ENCODE measurements at places on chromosomes 2 and 18. TPM values are rescaled to one million over a fixed set of nuclear protein-coding genes. Genes with fewer than 3 reads are reported as not detected.

DNA sequence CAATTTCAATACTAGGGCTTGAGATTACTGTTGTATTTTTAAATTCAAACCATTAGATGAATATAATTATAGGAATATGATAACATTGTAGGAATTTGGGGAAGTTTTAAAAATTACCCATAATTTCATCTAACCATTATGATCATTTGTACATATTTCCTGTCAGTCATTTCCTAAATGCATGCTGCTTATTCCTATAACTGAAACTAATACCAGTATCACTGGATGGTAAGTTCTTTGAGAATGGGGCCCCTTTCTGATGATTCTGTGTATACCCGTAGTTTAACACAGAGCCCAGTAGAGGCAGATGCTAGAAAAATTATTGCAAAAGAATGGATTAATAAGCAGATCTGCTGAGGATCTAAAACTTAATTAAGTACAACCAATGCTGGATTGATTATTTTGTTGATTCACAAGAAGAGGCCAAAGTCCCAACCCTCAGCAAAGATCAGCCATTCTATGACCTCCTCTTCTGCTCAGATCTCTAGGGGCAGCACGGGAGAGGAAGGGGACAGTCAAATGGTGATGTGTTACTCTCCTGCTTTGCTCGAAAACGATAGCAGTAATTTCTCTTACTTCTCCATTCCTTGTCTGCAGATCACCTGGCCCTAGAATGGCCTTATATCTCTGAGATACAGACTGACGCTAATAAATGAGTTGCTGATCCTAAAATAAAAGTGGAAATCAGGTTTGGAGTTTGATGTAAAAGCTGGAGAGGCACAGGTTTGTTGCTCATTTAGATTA lies 69.5 kb upstream of the PELI1 start:
- no peak for DNase-seq

Gene IL36A
- total RNA-seq = not detected

Gene PLEK
- 3.7 TPM for total RNA-seq

- DNase-seq = no peak
These were observed 195.6 kb downstream of the TMX3 start for GRCh38 chr18:68519336-68519735.

DNA sequence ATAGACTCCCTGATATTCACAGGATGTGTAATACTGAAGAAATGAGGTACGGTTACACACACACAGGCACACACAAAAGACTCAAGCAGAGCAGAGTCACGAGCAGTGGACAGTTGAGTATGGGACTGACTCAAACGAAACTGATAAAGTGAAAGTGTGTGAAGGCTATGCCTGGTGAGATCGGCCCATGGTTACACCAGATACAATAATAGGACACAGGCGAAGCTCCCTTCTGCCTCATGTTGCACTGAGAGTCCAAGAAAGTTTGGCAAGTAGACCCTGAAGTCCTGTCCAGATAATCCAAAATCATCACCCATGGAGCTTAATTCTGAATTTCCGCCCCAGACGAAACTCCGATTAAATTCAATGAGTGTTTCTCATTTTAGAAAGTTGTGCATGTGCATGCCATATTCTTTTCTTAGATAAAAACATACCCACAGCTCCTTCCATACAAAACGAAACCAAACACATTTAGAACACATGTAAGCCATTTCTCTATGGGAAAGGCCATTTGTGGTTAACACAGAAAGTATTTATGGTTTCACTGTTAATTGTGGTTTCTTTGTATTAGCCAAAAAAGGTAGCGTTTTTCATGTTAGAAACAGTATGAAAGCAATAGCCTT lies 567.6 kb downstream of the PLCL1 start:
- no peak for DNase-seq

DNA sequence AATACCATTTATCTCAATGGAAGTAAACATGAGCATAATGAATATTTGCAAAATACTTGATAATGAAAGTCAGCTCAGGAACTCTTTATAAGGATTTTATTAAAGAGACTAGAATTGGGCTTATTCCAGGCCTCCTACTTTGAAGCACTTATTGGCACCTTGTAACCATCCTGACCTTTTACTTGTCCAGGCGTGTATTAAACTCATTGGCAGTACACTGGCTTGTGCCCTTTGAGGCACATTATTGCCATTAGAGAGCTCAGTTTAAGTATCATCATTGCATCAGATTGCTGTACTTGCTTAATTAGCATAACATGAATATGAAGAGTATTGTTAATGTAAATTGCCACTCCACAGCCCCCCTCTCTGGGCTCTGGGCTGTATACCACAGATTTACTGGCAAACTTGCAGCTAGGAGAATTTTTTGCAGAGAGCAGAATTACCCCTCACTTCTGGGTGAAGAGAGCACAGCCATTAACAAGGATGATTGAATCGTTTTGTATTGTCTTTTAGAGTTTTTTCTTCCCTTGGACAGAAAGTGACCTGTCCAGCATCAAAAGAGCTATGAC lies 72.5 kb downstream of the XIRP2 start:
- no peak for DNase-seq

DNA sequence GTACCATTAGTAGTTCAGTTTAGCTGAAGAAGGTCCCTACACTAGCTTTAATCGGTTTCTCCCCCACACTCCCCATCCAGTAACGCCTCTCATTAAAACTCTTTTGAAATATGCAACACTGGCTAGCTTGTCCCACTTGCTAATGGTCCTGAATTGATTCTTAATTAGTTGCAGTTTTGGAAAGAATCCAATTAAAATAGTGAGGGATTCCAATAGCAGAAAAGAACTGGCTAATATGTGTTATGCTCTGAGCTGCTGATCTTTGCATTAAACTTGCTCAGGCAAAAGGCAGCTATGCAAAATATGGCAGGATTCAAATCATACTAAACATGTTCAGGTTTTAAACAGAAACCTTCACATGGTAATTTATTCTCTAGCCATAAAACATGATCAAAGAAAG lies 252.5 kb upstream of the HNRNPA3 start:
- no peak for DNase-seq

GRCh38 chr2:72399879-72400278 lies 252.2 kb upstream of the CYP26B1 start:
- no peak for DNase-seq

Gene RPRM
- total RNA-seq = not detected

Gene TGOLN2
- 75.1 TPM for total RNA-seq

Gene CIB4
- total RNA-seq = not detected

Gene KYNU
- 0.67 TPM for total RNA-seq

DNA sequence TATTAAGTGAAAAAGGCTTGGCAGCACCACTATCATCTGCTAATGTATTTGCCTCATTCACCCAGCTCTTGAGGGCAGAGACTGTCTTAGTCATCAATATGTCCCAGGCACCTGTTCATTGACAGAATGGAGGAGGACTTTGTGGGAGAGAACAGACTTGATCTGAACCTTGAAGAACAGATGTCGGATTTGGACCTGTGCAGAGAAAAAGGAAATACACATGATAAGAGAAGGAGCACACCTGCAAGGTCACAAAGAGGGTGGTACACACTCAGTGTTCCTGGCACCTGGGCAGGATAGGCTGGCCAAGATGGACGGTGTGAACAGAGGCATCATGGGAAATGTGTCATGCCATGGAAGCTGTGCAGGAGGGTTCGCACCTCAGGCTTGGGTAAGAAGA lies 7.4 kb upstream of the MGAT4A start:
- no peak for DNase-seq

DNA sequence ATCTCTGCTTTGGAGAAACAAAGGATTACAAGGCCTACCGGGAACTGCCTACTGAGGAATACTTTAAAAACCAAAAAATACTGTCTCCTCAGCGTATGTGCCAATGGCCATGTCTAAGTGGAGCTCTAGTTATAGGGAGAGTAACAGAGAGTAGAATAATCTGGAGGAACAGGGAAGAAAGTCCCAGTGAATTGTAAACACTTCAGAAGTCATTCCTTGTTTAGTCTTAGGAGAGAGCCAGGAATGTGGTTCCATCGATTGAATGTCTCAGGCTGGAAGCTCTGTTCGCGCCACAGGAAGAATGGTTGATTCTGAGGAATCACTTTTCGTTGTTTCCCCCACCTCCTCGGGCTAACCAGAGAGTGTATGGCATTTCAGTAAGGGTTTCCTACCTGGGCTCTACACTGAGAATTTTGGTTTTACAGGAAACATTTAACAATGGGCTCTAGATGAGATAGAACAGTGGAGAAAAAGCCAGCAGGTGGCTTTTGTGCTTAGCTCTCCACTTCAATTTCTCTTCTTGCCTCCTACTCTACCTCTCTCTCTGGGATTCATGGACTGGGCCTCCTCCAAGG lies 88.7 kb downstream of the ACVR1 start:
- DNase-seq = no peak

DNA sequence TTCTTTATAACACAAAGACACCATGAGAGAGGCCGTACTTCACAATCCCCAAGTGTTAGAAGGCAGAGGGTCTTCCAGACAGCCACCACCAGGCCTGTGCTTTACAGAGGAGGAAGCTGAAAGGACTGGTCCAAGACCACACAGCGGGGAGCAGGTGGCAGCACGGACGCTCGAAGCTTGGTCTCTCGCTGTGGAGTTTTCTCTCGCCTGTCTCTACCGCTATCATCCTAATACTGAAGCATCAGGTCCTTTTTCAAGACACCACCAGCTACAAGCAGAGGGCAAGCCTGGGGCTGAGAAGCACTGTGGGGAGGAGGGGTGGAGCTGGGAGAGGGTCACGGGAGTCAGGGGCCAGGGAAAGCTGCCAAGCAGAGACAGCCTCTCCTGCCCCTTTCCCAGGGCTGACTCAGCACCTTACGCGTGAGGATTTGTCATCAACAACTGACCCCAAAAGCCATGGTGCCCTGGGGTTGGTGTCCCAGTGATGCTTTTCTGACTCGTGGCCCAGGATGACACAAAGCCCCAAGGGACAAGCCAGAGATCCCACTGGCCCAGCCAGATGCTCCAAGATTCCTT lies 31.9 kb upstream of the FOSL2 start:
- no peak for DNase-seq

Gene SYT4
- not detected for total RNA-seq

GRCh38 chr2:184835398-184835715 lies 237.0 kb downstream of the ZNF804A start:
- no peak for DNase-seq

GRCh38 chr2:232290668-232291067 lies 87.9 kb upstream of the ALPP start:
- DNase-seq = no peak

Gene PLCL1
- 82.5 TPM for total RNA-seq

GRCh38 chr18:38644875-38645641 lies 1079.5 kb upstream of the CELF4 start:
- DNase-seq = no peak

Gene TTR
- not detected for total RNA-seq

DNA sequence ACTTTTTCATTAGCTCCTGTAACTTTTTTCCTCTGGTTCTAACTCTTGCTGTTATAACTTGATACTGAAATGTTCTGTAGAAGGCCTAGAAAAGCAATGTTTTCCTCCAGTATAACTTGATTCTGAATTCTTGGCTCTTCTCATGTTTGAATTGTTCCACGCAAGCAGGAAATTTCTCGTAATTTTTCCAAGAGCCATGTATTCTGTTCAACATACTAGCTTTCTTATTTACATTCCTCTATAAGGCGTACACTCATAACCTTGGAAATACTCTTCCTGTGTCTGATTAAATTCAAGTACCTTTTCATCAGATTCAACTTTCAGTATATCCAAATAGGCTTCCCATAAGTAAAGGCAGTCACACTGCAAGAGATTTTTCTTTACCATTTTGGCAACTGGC lies 109.1 kb downstream of the SMAD2 start:
- no peak for DNase-seq

GRCh38 chr18:37710726-37711125 lies 145.1 kb upstream of the CELF4 start:
- DNase-seq = no peak

- no peak for DNase-seq
These were observed 12.7 kb upstream of the CDK15 start for GRCh38 chr2:201793631-201794030.

DNA sequence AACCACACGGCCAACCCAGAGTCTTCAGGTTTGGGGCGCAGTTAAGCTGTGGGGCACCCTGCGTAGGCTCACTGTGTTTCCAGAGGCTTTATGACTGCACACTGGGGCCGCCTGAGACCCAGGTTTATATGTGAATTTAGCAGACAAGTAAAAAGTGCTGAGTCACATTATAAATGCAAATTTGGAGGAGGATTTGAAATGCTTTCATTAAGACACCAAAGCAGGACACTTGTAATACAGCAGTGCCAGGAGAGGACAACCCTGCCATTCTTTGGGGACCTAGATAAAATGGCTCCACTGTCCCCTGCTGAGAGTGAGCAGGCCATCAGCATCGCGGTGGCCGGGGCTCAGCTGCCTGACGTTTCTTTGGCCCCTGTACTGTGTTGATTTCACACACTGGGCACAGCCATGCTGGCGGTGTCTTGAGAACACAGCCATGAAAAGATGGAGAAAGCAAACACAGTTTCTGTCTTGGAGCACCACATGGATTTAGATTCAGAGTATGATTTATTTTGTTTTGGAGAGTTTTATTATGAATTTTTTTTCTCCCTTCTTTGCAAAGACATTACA lies 10.2 kb downstream of the ACKR3 start:
- DNase-seq = no peak

Gene CARF
- 9.0 TPM for total RNA-seq

DNA sequence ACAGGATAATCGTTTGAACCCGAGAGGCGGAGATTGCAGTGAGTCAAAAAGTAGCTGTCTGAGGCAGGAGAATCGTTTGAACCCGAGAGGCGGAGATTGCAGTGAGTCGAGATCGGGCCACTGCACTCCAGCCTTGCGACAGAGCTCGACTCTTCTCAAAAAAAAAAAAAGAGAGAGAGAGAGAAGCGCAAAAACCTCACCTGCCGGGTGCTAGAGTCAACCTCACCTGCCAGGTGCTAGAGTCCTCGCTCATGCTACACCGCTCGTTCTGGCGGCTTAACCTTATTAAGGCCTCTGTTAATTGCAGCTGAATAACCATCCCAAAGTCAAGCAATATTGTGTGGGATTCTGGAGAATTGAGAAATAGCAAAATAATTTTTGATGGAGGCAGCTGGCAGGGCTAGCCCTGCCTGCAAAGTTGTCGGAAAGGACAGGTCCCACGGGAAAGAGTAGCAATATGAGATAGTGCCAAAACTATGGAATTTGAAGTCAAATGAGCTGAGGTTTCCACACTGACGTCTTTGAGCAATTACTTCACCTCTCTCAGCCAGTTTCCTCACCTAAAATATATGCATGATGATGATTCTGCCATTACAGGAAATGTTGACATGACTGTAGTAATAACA lies 644 bp upstream of the DYM start:
- DNase-seq = no peak

GRCh38 chr2:107027810-107028209 lies 141.8 kb upstream of the ST6GAL2 start:
- DNase-seq = no peak

All from cardiac septum (tissue), 1 donor.